ENCODE measurements at places on chromosomes 2 and 18.

DNA sequence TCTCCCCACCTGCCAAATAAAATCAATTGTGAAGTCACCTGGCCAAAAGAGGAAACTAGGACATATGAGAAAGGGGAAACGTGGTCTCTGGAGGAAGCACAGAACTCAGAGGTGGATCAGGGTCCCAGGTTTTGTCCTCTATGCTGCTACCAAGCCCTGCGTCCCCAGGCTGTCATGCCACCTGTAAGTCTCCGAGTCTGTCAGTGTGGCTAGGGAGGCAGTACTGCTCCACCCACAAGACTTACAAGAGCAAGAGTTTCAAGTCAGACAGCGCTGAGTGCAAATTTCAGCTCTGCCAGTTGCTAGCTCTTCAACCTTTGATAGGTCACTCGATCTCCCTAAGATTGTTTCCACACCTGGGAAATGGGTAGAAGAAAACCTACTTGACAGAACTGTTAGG, 98.6 kb downstream of the C1QL2 start:
- DNase-seq, result no peak

DNA sequence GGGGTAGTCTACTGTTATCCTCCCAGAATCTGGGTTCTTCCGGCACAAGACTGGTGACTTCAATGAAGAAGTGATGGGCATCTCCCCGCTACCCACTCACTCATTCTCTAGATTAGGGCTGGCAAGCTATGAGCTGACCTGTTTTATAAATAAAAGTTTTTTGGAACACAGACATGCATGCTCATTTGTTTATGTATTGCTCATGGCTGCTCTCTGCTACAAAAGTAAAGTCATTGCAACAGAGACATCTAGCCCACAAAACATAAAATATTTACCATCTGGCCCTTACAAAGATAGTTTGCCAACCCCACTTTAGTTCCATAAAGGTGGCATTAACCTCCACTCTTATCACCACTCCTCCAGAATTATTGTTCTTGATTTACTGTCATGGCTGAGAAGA, 39.1 kb upstream of the SPATS2L start:
- DNase-seq, result no peak

DNA sequence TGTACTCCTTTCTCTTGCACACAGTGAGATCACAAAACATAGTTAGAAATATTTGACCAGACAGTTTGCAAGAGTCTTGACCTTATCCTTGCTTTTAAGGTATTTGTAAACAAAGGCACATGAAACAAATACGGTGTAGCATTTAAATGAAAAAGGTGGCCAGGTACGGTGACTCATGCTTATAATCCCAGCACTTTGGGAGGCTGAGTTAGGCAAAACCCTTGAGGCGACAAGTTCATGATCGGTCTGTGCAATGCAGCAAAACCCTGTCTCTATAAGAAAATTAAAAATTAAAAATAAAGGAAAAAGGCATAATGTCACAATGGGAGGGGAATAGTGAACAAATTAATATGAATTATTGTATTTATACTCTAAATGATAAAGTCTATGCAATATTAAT, 109.5 kb upstream of the PIK3C3 start:
- DNase-seq, result no peak

DNA sequence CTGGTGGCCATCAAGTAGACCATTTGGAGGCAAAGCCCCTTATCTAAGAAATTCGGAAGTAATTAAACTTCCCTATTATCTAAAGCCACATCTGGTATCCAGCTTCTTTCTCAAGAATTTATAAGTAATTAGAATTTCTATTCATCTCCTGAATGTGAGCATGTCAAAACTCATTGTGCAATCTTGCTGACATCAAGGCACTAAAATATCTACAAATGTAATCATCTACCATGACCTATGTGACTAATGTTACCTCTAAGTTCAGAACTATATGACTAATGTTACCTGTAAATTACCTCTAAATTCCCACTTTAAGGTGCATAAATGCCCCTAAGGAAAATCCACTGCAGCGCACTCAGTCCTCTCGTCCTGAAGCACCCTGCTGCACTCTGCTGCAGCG, 773.0 kb downstream of the CPS1 start:
- no peak for DNase-seq

DNA sequence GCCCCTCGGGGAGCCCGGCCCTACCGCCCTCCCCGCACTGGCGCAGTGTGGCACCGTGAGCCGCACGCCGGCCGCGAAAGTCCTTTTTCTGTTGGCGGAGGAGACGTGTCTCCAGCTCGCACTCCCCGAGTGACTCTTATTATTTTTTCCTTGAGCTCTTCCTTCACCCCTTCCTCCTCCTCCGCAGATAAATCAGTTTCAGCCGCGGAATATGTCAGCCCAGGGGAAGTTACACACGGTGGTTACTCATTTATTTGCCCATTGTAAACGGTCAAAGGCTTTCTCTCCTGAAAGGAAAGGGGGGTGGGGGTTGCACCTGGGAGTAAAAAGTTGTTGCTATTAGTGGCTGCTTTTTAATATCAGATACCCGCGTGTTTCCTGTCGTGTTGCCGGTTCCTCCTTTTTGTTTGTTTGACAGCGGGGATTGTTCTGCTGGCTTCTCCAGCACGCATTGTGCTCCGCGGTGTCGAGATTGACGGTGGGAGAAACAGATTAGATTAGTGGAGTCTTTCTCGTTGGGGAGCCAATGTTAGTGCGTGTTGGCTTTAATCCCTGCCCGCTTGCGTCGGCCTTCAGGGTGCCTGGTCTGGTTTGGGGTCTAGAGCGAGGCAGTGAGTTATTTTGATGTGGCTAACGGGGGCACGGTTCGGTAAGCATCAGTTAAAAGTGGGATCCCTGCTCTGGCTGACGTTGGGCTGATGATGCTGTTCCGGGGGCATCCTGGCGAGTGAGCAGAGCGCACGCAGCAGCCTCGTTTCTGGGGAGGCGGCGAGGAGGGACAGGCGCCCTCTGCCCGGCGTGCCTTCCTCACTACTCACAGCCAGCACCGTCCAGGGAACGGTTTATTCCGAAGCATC, 1.6 kb downstream of the CRIM1 start:
- DNase-seq, result no peak

DNA sequence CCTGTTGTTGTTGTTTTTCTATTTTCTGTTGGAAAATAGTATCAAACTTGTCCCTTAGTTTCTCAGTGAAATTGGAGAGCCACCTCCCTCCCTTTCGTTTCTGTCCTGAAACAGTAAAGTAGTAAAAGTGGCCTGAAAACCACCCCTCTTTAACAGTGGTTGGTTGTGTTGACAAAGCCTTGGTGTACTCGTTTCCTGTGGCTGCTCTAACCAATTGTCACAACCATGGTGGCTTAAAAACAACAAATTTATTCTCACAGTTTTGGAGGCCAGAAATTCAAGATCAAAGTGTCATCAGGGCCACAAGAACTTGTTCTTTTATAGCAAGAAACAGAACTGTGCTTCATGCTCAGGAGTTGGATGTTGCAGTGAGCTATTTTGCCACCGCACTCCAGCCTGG, 4.0 kb upstream of the DYSF start:
- DNase-seq, result no peak

- DNase-seq, result no peak
Measured at GRCh38 chr2:166727095-166727494, 161.2 kb upstream of the XIRP2 start.

GRCh38 chr18:74803769-74804168, 206.1 kb downstream of the ZNF407 start:
- no peak for DNase-seq

DNA sequence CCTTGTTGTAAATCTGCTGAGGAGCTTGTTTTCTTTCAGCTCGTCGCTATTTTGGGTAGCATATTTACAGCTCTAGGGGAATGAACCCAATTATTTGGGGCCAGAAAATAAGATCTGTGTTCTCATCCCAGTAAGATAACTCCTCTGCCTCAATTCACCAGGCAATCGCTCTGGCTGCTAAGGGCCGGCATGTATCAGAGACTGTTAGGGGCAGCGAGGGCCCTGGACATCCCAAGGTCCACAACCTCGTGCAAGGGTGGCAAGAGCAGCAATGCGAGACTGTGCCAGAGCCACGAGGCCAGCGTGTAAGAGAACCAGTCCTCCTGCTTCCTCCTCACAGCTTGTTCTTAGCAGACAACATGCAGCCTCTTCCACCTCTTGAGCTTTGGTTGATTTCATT, 66.1 kb downstream of the DDX1 start:
- no peak for DNase-seq

DNA sequence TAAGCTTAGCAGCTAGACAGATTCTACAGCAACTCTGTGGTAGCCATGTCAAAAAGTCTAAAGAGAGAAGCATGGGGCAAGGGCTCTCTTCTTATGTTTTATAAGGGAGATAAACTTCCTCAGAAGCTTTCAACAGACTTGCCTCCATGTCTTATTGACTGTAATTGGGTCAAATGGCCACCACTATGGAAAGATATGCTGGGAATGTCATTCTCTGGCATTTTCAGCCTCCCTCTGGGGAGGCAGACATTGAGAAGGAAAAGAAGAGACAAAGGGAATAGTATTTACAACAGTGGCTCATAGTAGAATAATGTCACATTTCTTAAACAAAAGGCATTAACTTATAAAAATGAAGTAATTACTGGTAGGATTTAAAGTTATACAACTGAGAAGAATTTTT, 1964.5 kb upstream of the PIK3C3 start:
- DNase-seq, result no peak
